T-helper 2 cell treated with Interferon-gamma antibody and Interleukin-4, amounts not matched to agents 100 ng/mL and 5 ng/mL, for 36 hours (primary cell): ENCODE measurements at places on chromosomes 2 and 18. TPM values are rescaled to one million over a fixed set of nuclear protein-coding genes. Genes with fewer than 3 reads are reported as not detected.

FSIP2 gene
- 0.05 and 0.25 TPM in 2 replicates for total RNA-seq

ARID5A gene
- 53.6 and 56.7 TPM in 2 replicates for total RNA-seq

UNC80 gene
- total RNA-seq = not detected in 2 replicates

PDCD1 gene
- 7.3 and 8.3 TPM in 2 replicates for total RNA-seq

ETAA1 gene
- total RNA-seq = 9.5 and 9.8 TPM in 2 replicates

ERFE gene
- 0.09 and 0.11 TPM in 2 replicates for total RNA-seq

FRZB gene
- total RNA-seq = not detected in 2 replicates

REG3A gene
- not detected in 2 replicates for total RNA-seq

ASNSD1 gene
- total RNA-seq = 38.8 and 42.5 TPM in 2 replicates

CYTIP gene
- 195 and 203 TPM in 2 replicates for total RNA-seq

GALR1 gene
- not detected in 2 replicates for total RNA-seq

HTR2B gene
- 1.2 and 1.3 TPM in 2 replicates for total RNA-seq

RTP5 gene
- total RNA-seq = 0.07 and 0.09 TPM in 2 replicates

ANKRD30BL gene
- total RNA-seq = not detected in 2 replicates

FKBP1B gene
- 0.43 and 0.86 TPM in 2 replicates for total RNA-seq

TMEFF2 gene
- total RNA-seq = not detected in 2 replicates

GPAT2 gene
- 12.9 and 13.0 TPM in 2 replicates for total RNA-seq
